Inflammatory macrophage treated with lipopolysaccharide for 4 hours (primary cell): ENCODE measurements at places on chromosomes 4 and X.
A peak's percentile ranks its signal among the peaks of the same experiment; 100 is the strongest.

GRCh38 chr4:81874661-81875515 is 403.2 kb upstream of the RASGEF1B start:
- DNase-seq = no peak

DNA sequence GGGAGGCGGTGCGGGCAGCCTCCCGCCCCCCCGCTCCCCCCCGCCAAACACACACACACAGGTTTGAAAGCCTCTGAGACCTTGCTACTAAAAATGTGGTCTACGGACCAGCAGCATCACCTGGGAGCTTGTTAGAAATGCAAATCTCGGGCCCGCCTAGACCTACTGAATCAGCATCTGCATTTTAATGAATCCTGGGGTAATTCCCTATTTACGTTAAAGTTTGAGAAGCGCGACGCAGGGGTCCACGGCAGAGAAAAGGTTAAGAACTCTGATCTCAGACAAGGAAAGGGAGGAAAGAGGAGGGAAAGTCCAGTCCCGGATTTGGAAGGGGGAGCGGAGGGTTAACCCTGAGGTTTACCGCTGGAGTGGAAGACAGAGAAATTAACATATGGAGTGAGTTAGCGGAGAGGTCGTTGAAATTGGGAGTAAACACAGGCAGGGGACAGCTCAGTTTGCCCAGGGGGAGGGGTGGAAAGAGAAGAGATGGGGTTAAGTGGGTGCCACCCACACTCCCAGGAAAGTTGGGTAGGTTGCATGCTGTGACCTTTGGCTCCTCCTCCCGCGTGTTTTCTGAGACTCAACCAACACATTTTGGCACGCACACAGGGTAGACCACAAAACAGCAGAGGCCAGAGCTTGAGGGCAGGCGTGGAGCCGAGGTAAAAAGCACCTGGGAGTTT is 483.6 kb downstream of the BCOR start:
- no peak for DNase-seq

DNA sequence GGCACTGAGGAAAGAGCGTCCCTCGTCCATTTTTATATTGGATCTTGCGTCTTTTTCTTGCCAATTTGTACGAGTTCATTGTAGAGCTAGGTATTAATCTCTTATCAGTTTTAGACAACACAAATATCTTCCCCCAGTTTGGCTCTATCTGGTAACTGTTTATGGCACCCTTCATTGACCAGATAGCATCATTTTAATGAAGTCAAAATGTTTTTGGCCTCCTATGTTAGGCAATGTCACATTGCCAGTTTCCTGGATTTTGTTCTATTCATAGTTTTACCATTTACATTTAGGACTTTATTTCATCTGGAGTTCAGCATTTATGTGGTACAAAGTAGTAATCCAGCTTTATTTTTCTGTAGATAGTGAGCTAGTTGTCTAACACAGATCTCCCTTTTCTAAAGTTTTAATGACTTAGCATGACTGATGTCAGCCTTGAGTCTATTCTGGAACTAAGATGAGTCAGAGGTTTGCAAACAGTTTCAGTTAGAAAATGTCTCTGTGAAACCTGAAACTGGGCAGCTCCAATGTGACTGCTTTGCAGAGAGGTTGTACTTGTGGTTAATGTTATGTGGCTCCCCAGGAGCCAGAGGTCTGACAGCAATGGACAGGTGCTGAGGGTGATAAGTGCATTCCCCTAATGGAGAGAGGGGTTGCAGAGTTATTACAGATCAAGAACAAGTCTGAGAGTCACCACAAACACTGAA is 5.3 kb upstream of the STBD1 start:
- peak; percentile 91 for DNase-seq

DNA sequence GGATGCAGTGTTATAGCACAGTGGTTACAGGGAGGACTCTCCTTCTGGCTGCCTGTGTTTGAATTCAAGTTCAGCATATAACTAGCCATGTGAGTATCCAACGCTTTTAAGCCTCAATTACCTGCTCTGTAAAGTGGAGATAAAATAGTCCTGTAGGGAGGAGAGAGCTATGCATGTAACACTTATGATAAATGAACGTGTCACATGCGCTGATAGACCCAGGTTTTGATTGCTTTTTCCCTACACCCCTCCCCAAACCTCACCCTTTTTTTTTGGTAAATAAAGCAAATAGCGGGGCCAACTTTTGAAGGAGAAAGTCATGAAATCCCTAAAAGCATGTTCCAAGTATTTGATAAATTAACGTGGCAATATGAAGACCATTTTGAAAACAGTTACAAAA is 20.4 kb upstream of the AMELX start:
- DNase-seq = no peak

DNA sequence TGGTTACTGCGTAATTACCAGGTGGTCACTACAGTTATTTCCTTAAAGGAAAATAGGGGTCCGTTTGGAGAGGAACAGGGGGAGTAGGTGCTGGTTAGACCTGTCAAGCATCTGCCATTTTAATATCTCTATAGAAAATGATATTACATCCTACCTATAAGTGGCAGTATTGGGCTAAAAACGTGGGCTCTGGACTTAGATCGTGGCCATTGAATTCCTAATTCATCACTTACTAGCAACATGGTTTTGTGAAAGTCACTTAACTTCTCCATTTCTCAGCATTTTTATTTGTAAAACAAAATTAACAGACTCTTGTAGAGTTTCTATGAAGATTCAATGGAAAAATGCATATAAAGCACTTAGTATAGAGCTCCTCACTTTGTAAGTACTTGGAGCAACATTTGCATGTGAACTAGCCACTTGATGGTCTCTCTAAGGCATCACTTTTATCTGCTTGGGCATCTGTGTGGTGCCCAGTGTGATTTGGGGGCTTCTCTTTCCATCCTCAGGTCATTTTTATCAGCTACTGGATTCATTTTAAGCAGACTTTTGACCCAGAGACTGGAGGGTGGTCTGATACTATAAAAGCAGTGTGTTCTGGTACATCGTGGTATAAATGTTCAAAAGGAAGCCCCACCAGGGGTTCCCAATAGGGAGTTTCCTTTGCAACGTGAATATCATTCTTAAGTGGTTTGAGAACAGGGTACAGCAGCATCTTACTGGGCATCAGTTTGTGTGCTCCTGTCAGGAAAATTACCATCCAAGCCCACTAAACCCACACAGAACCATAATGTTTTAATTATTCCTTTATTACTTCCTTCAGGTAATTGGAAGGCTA is 42.7 kb upstream of the RASSF6 start:
- DNase-seq = peak; percentile 86

GRCh38 chrX:131237363-131237762 is 51.7 kb downstream of the IGSF1 start:
- no peak for DNase-seq

- DNase-seq = no peak
Measured at GRCh38 chr4:8862334-8862733, 9.3 kb downstream of the HMX1 start.

DNA sequence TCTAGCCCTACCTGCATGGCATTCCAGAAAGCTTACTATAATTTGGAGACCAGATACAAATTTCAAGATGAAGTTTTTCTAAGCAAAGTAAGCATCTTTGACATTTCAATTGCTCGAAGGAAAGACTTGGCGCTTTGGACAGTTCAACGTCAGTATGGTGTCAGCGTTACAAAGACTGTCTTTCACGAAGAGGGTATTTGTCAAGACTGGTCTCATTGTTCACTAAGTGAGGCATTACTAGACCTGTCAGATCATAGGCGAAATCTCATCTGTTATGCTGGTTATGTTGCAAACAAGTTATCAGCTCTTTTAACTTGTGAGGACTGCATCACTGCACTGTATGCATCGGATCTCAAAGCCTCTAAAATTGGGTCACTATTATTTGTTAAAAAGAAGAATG is 17.6 kb downstream of the THAP9 start:
- no peak for DNase-seq

- DNase-seq = no peak
Measured at GRCh38 chr4:123421937-123422781, 25.6 kb downstream of the SPRY1 start.

DNA sequence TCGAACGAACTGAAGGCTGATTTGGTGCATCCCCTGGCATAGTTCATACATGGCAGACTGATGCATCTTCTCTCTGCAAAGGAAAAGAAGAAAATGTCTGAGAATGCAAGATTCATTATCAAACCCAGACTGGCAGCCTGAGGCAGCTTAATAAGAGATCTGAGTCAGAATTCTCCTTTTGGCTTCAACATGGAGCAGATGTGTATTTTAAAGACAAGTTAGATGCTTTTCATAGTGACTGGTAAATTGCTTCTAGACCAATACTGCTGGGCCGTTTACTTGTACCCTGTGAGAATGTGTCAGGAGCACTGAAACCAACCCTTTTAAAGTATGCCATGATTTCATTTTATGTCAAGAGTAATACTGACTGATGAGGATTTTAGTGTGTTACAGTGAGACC is 322.0 kb downstream of the NR3C2 start:
- no peak for DNase-seq

- DNase-seq = no peak
Measured at GRCh38 chr4:118816538-118817177, 19.3 kb downstream of the SEC24D start.

GRCh38 chr4:145679991-145680455 is at the start of gene C4orf51:
Gene C4orf51 (plus strand): TSS chr4:145680146. CDS start chr4:145680204, 58 bp downstream.
- no peak for DNase-seq

DNA sequence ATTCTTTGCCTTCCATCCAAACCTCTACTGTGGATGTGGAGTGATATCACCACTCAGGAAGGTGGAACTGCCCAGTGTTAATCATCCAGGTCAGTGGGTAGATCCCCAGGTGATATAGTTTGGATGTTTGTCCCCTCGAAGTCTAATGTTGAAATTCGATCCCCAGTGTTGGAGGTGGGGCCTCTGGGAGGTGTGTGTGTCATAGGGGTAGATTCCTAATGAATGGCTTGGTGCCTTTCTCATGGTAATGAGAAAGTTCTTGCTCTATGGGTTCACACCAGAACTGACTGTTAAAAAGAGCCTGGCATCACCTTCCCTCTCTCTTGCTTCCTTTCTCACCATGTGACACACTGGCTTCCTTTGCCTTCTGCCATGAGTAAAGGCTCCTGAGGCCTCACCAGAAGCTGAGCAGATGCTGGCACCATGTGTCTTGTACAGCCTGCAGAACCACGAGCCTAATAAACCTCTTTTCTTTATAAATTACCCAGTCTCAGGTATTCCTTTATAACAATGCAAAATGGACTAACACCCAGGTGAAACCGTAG is 6.8 kb upstream of the SOWAHB start:
- DNase-seq = no peak

DNA sequence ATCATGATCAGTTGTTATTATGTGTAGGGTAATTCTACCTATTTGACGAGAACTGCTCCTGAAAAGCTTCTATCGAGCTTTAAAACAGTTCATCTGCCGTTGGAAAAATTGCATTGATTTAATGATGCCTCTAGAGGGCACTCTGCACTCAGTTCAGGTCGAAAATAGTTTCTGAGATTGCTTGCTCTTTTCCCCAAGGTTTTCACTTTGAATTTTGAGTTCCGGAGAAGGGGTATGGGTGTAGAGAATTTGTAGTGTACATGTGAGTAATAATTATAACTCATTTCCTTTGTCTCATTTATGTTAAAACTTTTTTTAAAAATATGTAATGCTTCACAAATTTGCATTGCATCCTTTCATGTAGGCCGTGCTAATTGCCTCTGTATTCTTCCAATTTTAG is 28.4 kb upstream of the TNIP3 start:
- DNase-seq = peak; percentile 61

DNA sequence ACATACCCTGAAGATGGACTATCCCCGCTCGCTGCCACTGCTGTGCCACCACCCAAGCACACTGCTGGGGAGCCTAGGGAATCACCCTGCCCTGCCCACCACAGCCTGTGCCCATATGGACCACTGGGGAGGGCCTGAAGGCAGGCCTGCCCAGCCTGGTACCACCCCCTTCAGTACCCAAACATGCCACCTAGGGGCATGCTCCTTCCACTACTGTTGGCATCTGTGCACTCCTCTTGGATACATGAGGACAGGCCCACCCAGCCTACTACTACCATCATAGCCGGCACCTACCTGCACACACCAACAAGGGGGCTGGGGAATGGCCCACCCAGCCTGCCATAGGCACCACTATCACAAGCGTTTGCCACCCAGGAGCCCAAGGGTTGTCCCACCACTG is 30.1 kb upstream of the PRDX4 start:
- no peak for DNase-seq

DNA sequence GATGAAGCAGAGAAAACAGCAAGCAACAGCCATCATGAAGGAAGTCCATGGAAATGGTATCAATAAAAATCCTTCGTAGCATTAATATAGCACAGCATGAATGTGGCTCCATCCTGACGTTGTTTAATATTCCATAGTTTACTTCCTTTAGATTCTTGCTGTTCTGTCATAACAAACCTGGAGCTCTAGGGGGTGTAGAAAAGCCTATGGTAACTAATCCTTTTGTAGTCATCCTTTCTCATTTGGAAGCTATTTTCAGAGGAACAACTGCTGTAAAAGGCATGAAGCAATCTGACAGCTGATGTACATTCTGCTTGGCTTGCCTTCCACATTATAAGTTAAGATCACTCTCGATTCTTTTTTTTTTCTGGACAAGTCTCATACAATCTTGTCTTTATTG is 914 bp downstream of the MYOZ2 start:
- DNase-seq = no peak

- no peak for DNase-seq
Measured at GRCh38 chrX:154125391-154126040, 18.5 kb upstream of the OPN1LW start.

- no peak for DNase-seq
Measured at GRCh38 chrX:38898261-38898660, 97.0 kb downstream of the MID1IP1 start.

DNA sequence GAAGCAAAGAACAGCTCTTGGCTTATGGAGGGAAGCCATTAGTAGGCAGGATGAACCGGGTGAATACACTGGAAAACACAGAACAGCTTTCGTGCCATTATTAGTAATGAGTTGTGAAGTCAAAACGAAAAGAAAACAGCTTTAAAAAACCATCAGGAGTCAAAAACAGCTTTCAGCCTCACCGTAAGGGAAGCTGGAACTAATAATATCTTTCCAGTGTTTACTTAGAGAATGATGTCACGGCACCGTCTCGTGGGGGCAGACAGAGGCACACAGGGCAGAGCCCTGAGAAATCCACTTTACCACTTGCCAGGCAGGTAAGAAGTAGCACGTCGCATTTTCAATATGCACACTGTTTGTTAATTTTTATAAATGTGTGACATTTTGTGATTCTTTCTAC is 37.9 kb upstream of the HMX1 start:
- DNase-seq = no peak

GRCh38 chr4:118849867-118850487 is 14.1 kb upstream of the SEC24D start:
- DNase-seq = no peak

- no peak for DNase-seq
Measured at GRCh38 chr4:47374477-47374876, 89.0 kb downstream of the COMMD8 start.

DNA sequence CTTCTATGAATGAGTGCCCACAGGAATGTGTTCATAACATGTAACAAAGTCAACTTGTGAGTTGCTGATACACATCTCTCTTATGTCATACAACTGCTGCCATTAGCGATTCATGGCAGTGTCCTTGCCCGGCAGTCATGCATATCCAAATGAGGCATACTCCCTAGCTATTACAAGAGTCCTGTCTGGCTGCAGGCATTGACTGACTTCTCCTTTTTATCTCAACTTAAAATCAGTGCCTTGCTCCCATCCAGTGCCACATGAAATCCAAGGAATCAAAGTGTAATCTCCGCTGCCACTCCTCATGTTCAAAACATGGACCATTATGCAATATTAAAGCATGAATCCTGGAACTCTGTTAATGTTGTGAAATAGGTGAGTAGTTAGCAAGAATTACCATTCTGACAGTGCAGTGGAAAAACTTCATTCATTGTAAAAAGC is 348.9 kb upstream of the FTHL17 start:
- no peak for DNase-seq

GRCh38 chr4:81429031-81429430 is 42.7 kb downstream of the RASGEF1B start:
- no peak for DNase-seq

- DNase-seq = no peak
Measured at GRCh38 chrX:138082896-138083295, 517.0 kb downstream of the ZIC3 start.
